ENCODE measurements at places on chromosomes 16 and 17.

DNA sequence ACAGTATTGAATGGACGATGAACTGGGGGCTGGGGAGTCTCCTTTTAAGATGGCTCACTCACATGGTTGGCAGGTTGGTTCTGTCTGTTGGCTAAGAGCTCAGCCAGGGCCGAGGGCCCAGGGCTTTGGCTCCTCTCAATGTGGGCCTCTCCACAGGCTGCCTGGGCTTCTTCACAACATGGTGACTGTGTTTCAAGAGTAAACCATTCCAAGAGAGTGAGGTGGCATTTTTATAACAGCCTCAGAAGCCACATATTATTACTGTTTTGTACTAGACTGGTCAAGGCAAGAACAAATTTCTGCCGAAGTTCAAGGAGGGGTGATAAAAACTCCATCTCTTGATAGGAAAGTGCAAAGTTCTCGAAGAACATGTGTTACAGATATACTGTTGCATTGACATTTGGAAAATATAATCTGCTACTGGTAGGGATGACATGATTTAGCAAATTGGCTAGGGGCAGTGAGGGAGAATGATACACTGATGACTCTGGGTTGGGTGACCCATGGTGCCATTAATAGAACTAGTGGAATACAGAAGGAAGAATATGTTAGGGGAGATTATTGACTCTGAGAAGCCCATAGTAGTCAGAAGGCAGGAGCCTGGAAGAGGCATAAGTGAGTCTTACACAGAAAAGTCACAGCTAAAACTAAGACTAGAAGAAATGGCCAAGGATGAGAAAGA, 13.7 kb downstream of the KRABD2 start:
- no peak for DNase-seq

- DNase-seq, result no peak
Observed at GRCh38 chr16:495127-495748, 32.3 kb upstream of the CAPN15 start.

- no peak for DNase-seq
Observed at GRCh38 chr17:17107281-17107680, 65.0 kb downstream of the MPRIP start.

DNA sequence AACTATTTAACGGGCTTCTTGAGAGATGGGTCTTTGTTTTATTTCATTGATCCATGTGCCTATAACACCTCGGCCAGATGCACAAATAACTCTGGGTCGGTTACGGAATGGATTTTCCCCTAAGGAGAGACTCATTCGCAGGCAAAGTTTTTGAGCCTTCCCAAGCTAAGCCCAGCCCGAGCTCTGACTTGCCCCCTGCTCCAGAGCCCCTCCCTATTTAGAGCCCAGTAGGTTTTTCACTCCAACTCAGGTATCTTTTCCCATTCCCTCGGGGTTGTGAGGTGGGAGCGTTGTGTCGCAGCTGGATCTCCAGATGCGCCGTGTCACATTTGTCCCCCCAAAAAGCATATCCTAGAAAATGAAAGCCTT, 812 bp upstream of the MYOCD start:
- DNase-seq, result no peak

DNA sequence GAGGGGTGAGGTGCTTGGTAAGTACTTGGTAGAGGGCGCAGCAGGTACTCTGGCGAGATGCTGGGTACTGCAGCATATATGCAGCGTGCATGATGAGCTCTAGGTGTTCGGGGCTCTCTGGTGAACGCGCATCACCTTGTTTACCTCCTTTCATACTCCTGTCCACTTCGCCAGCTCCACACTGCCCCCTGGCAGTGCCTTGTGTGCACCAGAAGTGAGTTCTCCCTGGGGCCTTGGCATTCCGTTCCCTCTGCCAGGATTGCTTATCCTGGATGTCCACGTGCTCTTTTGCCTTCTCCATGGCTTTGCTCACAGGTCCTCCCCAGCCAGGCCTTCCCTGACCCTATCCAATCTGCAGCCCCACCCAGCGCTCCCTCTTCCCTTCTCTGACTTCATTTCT, 154.2 kb downstream of the MRM1 start:
- DNase-seq, result no peak

DNA sequence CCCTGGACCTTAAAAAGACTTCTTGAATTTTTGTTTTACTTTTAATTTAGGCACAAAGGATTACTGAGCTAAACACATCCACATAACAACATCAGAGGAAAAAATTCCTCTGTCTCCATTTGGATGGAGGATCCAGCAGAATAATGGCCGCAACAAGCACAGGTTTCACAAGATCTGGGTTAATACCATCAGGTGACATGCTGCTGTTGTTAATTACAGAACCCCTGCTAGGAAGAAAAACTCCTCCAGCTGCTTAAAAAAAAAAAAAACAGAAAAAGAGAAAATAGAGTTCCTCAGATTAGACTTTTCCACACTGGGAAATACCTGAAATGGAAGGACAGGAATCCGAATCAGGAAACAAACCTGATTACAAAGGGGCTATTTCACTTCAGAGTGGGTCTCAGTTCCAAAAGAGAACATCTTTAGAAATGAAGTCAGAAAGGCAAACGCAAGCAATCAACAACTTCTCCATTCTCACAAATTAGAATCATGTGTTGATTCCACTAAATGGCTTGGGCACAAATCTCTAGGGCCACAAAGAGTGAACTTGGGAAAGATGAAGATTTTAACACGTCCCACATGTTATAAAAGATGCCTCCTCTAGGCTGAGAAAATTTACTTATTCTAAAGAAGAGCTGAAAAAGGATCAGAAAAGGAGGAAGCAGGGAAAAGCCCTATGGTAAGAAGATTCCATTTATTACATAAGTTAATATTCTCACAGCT, 44.0 kb downstream of the SPOP start:
- DNase-seq, result no peak

- no peak for DNase-seq
Observed at GRCh38 chr17:75088465-75089417, 987 bp downstream of the SLC16A5 start.

DNA sequence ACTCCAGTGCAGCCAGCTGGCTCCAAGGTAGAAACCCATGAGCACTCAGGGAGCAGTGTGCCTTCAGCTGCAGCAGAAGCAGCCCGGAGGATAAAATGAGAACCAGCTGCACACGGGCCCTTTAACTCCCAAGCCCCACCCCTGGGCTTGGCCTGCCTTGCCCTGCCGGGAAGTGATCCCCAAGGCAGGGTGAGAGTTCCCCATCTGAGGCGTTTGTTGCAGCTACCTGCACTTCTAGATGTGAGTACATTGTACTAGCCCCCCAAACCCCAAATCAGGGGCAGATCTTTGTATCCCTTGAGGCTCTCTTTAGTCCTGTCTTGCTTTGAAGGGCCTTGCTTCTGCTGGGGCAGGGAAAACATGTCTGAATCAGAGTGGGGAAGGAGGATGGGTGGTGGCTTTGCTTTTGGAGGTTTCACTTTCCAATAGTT, at the start of gene MVP:
MVP (plus strand) TSS at position 192 of the 431 bp plus-strand sequence. CDS start 10,088 bp downstream, outside the sequence.
- DNase-seq, result no peak

GRCh38 chr16:86934581-86935375, 356.4 kb downstream of the FOXL1 start:
- DNase-seq, result no peak

GRCh38 chr17:39139161-39139511, 12.3 kb downstream of the PLXDC1 start:
- no peak for DNase-seq

- DNase-seq, result no peak
Observed at GRCh38 chr17:14044702-14045101, 24.6 kb upstream of the COX10 start.

DNA sequence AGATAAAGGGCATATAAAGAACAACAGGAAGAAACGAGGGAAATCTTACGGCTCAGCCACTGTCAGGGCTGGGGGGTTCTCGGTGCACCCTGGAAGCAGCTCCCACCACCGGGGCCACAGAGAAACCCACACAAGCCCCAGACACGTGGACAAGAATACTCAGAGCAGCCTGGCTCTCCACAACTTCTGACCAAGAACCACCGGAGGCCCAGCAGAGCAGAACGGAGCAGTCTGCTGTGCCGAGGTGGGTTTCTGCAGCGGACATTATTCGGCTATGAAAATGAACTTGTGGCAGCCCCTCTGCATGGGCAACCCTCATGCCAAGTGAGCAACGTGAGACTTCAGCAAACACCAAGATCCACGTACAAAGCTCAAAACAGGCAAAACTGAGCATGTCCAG, 6.8 kb downstream of the DNASE1 start:
- no peak for DNase-seq

DNA sequence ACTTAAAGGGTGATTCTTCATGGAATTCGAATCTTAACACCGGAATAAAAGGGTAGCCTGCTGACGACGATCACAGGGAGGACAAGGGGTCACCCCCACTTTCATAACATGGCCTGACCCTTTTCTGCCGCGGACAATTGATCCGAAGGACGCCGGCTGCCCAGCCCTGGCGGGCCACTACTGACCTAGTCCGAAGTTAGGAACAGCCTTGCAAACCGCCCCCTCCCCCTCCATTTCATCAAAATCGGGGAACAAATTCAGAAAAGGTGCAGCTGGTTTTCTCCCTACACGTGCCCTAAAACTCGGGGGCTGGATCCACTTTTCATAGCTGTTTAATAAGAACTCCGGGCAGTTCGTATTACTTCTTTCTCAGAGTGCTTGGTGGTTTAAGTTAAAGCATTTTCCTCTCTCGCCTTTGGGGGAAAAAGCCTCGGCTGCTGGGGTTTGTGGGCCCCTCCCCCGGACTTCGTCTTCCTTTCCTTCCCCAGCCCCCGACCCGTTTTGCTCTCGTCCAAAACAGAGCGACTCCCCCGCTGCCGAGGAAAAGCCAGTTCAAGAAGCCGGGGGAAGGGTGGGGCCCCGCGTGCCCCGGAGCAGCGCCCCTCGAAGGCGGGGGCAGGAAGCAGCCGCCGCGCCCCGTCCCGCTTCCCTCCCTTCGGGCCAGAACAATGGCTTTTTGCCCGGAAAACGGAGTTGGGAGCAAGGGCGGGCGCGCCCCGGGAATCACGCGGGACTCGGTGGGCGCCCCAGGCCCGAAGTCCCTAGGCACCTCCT, 641 bp upstream of the CBX2 start:
- DNase-seq, result peak; percentile 38

DNA sequence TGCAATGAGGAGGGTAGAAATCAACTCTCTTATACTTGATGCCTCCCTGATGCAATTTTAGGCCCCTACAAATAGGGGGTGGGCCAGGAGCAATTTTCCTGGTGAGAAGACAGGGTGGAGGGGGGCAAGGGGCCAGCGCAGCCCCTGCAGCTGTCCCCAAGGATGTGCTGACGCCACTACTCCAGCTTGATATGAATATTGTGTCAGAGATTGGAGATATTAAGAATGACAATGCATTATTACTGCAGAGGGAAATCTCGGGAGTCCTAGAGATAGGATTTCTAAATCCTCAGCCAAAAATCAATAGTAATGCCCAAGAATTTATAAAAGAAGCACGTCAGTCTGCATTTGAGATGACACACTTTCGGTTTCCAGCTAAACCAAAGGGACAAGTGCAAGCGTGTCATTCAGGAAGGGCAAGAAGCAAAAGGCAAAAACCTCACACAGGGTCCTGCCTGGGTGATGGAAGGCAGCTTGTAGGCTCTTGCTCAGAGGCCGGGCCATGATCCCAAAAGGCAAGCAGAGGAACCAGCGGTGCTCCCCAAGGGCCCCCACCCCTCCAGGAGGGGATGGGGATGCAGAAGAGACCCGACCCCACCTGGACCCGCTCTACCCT, 178.8 kb downstream of the C16orf78 start:
- no peak for DNase-seq

- DNase-seq, result peak; percentile 37
Observed at GRCh38 chr16:47018223-47018891, 44.9 kb upstream of the DNAJA2 start.

GRCh38 chr16:1355591-1355990, 3.9 kb downstream of the GNPTG start:
- no peak for DNase-seq

GRCh38 chr16:17654571-17654970, 183.8 kb upstream of the XYLT1 start:
- no peak for DNase-seq

GRCh38 chr17:12485361-12485906, 180.3 kb upstream of the MYOCD start:
- no peak for DNase-seq

DNA sequence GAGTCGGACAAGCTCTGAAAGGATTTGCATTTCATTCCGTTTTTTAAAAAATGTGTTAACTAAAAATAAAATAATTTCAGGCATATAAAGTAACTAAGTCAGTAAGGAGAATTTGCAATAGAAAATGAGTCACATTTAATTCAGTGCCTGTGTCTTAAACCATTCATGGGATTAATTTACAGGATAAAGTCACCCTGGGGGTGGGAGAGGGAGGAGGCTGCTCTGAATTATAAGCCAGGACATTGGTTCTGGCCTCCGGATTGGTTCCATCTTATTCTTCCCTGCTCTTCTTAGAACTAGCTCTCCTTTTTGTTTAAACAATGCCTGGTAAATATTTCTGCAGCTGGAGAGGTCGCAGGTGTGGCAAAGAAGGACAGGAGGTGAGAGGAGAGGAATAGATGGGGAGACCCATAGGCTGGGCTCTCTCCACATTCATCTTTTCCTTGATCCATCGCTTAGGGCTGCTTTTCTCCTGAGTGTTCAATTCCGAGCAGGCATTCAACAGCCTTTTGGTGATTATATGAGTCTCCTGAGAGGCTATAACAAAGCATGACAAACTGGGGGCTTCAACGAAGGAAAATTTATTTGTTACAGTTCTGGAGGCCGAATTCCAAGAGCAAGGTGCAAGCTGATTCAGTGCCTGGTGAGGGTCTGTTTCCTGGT, 319.2 kb downstream of the PHKB start:
- no peak for DNase-seq

DNA sequence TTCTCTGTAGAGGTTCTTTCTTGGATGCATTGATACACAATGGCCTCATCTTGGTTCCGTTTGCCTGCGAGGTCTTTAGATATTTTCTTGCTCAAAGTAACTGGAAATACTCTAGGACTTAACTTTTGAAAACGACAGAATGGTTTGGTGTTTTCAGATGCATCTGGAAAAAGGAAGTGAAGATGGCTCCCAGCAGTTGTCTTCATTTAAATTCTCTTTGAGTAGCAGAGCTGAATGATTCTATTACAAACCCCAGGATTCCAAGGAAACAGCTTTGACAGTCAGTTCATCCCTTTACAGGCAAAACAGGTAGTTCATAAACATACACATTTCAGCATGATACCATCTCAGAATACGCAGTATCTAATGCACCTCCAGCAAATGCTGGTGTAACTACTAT, 54.8 kb downstream of the PSMD12 start:
- DNase-seq, result no peak

DNA sequence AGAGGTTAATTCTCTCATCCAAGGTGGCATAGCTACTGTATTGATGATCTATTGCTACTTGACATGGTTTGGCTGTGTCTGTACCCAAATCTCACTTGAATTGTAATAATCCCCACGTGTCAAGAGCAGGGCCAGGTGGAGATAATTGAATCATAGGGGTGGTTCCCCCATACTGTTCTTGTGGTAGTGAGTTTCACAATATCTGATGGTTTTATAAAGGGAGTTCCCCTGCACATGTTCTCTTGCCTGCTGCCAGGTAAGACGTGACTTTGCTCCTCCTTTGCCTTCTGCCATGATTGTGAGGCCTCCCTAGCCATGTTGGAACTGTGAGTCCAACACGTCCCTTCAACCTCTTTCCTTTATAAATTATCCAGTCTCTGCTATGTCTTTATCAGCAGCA, 22.9 kb upstream of the CPPED1 start:
- no peak for DNase-seq

Measured in stimulated activated CD4-positive, alpha-beta T cell treated with anti-CD3 and anti-CD28 coated beads, TNF-alpha, amount 100 ng/mL, for 24 hours (primary cell).